ENCODE measurements at places on chromosomes 3 and 15. TPM values are rescaled to one million over a fixed set of nuclear protein-coding genes. Genes with fewer than 3 reads are reported as not detected.
A peak's percentile ranks its signal among the peaks of the same experiment; 100 is the strongest.

CGNL1 gene
- 30.9 TPM for total RNA-seq

MCF2L2 gene
- 0.29 TPM for total RNA-seq

WDR93 gene
- not detected for total RNA-seq

CLDN16 gene
- not detected for total RNA-seq

NOX5 gene
- total RNA-seq = 0.18 TPM

PIGZ gene
- 5.1 TPM for total RNA-seq

SLC22A14 gene
- not detected for total RNA-seq

DNA sequence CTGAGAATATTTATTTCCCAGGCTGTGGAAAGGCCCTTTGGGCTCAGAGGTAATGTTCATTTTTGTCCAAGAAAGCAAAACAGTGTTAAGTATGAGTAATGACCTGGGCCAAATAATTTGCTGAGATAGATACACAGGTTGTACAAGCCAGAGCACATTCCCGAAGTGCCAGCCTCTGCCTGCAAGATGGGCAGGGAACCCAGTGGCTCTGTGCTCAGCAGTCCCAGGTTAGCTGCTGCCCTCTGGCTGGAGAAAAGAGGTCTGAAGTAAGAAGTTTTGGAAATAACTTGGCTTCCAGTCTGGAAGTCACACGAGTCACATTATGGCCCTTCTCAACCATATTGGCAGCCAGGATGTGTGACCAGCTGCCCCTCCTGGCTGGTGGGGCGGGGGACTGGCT, 20.2 kb downstream of the MYZAP start:
- peak; percentile 85 for DNase-seq

GRCh38 chr3:126151562-126152302, 28.7 kb downstream of the ALDH1L1 start:
- no peak for DNase-seq

DNA sequence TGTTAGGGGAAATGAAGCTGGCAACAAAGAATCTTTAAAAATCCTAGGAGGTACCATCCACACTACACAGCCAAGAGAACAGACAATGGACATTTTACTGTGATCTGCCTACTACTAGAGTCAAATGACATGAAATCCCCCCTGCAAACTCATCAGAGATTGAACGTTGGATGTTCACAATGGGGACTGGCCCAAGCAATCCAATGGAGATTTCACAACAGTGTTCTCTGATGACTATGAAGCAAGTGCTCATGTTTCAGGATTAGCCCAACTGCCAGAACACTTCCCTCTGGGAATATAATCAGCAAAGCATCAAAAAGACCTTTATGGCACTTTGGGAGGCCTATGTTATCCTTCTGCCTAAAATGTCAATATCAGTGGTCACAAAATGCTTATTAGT, 97.8 kb downstream of the IGSF11 start:
- DNase-seq = no peak

GRCh38 chr3:159032311-159032710, 230.5 kb downstream of the MFSD1 start:
- no peak for DNase-seq

GRCh38 chr3:126351086-126351770, 6.0 kb downstream of the KLF15 start:
- no peak for DNase-seq

GRCh38 chr15:89109238-89109637, 21.0 kb downstream of the ABHD2 start:
- no peak for DNase-seq

DNA sequence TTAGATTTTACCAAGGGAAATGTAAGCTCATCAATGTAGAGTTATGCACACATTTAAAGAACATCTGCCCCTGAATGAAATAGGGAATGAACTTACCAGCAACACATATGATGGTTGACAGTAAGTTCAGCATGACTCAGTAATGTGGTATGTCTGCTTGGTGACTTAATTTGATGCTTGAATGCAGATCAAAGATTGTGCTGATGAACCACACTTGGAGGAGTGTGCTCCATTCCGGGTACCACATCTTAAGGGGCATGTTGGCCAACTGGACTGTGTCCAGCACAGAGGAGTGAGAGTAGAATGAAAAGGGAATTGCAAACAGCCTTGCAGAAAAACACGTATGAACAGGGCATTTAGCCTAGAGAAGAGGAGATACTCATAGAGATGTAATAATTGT, 171.0 kb upstream of the RARB start:
- no peak for DNase-seq

GRCh38 chr3:71975573-71975972, 190.6 kb upstream of the PROK2 start:
- DNase-seq = no peak

DNA sequence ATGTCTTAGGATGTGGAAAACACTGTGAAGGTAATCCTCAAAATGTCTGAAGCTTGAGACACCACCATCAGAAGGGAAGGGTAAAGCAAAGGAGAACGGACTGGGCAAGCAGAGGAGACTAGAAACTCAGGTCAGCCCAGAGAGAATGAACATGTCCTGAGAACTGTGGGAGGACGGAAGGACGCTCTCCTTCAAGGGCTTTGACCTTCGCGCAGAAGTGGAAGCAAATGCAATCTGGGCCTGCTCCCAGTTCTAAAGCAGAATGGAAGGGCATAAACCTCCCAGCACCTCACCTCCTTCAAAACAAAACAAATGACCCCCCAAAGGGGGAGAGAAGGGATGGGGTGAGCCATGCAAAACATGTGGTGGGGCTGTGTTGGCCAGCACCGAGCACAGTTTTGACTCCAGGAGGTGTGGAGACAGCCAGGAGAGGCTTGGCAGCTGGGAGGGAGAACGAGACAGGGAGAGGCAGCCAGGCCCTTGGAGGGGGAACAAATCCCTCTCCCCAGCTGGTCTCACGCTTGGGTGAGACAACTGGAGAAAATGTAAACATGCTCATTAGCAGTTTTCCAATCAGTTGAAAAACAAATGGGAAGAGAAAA, 222.4 kb upstream of the WNT5A start:
- DNase-seq = no peak

GRCh38 chr15:100762913-100763834, 116.5 kb upstream of the ALDH1A3 start:
- no peak for DNase-seq

- DNase-seq = peak; percentile 80
Measured at GRCh38 chr15:27679731-27680471, 419.2 kb downstream of the OCA2 start.

- no peak for DNase-seq
Measured at GRCh38 chr3:156253150-156253549, 132.8 kb downstream of the KCNAB1 start.

DNA sequence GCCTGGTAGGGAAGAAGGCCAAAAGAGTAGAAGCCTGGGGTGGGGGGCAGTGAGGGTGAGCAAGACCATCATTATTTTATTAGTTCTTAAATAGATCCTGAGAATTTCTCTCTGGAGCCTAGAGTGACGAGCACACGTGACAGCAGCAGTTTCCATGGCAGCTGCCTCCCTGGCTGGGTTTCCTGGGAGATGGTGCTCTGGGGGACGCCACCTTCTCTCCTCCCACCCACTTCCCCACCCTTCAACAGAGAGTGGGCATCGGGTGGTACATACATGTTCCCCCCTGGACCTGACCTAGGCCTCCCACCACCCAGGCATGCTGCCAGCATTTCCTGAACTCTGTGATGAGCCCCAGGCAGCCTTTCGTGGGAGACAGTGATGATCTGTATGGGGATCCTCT, 12.9 kb downstream of the CELF6 start:
- no peak for DNase-seq

- DNase-seq = no peak
Measured at GRCh38 chr3:54085936-54086335, 36.4 kb upstream of the CACNA2D3 start.

GRCh38 chr3:8966150-8966819, 3.0 kb upstream of the RAD18 start:
- no peak for DNase-seq

DNA sequence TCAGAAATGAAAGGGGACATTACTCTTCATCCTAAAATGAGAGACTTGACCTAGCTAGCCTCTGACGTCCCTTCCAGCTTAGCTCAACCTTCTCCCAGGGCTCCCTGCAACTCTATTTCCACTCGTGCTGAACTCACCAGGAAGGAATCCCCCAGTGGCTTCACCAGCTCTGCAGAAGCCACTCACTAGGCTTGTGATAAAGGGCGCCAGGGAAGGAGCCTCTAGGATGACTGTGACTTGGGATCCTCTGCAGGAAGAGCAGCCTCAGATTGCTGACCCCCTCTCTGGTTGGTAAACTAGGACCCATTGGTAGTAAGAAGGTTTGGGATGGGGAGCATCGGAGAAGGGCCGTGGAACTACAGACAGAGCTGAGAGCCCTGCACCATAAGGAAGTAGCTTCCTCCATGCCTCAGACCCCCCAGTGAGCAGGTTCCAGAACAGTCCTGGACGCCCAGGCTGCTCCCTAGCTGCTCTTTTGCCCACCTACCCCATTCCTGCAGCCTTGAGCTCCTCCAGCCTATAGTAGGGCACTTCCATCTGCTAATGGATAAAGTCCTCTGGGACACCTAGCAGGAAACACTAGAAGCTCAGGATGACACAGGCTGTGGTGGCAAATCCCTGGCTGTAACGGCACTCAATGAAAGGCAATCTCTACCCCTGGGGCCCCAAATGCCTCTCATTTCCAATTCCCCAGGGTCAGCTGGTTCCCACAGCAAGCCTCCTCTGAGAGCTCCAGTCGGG, 26.0 kb downstream of the PLA2G4F start:
- no peak for DNase-seq

- no peak for DNase-seq
Measured at GRCh38 chr3:20071175-20071574, 30.9 kb downstream of the KAT2B start.

DNA sequence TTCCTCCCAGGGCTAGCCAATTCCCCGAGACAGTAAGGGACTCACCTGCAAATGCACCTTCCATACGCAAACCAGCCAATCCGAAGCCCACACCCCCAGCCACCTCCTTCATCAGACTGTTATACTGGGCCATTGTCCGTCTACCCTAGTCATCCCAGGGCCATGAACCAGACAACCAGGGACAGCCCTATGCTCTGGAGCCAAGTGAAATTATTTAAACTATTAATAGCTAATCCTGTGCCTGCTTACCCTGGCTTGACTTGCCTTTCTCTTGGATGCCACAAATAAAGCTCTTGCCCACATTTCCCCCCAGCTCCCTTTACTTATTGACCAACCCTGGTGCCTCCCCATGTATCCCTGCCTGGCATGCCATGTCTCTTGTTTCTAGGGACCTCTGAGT, 4.0 kb upstream of the CHRNB4 start:
- no peak for DNase-seq

- DNase-seq = no peak
Measured at GRCh38 chr3:5725801-5726200, 538.3 kb downstream of the EDEM1 start.

- no peak for DNase-seq
Measured at GRCh38 chr3:15634671-15635070, 33.1 kb downstream of the BTD start.

DNA sequence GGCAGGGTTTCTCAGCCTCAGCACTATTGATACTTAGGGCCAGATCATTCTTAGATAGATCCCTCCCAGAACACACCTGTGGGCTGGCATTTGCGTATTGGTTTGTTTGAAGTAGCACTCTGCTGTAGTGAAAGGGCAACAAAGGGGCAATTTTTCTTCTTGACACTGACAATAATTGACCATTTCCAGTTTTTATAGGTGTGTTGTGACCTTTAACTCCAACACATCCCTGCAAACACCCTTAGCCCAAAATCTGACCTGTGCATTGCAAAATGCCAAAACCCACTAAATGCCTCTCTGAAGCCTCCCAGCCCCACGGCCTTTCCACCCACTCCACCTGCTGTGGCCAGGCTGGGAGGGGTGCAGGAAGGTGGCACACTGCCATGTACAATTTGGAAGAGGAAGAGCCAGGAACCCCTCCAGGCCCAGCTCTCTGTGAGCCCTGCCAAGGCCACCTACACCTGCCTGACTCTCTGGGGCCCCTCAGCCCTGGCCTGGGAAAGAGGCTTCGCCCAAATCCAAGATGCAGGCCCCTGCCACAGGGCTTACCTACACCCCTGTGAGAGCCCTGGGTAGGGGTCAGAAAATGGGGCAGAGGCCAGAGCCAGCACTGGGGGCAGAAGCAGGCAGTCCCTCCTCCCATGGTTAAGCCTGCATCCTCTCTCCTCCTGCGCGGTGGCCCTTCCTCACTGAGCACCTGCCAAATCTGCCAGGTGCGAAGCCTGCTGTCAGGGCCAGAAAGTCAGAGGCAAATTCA, 9.6 kb upstream of the CYP11A1 start:
- DNase-seq = no peak

DNA sequence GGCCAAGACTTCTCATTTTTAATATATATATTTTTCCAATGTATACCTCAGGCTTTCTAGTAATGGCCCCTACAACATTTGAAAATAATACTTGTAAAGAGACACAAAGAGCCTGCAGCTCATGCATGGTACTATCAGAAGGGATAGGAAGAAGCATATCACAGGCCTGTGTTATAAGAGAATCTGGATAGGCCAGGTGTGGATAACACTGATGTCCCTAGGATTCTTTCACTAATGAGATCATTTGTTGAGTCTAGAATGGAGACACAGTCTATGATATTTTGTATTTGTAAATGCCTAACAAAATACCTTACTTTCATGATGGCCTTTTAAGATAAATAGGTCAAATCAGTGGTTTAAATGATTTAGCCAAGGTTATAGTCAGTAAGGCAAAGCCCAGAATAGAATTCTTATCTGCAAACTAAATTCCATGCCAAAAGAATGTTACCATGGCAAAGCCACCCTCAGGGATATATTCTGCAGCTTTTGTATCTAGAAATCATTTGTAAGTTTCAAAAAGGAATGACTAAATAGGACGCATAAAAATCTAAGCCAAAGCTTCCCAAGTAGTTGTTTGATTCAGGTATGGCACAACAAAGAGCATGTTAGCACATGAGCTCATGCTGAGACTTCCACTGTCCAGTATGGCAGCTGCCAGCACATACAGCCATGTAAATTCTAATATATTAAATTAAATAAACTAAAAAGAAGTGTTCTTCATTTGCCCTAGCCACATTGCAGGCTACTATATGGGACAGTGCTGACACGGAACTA, 10.0 kb downstream of the DCP1A start:
- DNase-seq = no peak

DNA sequence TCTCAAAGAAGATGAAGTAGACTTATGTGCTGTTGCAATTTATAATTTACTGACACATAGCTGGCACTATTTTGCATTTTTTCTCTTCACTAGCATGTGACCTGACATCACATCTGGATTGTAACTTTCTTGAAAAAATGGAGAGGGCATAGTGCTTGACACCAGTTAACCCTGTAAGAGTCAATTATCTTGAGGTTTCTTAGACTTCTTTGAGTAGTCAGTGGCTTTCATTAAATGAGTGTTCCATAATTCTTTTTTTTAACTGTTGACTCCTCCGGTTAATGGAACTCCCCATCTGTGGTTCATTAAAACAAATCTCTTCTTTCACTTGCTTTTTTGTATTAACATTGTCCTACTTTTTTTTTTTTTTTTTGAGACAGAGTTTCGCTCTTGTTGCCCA, 16.9 kb upstream of the PRKCI start:
- no peak for DNase-seq

DNA sequence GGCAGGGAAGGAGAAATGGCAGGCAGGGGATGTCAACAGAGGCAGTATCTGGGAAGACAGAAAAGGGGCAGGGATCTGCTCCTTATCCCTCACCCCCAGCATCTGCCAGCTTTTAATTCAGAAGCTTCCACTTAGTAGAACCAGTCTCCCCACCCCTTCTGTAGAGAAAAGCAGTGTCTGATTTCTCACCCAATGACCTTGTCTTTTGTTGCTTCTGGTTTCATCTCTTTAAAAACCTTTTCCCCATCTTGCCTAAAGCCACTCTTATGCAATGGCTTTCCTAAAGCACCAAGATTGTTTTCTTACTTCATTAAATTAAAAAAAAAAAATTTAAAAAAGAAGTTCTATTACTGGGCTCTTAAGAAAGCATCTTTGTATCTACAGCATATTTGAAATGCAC, 27.8 kb downstream of the ARHGEF3 start:
- no peak for DNase-seq

- DNase-seq = no peak
Measured at GRCh38 chr3:41035456-41036022, 163.8 kb upstream of the CTNNB1 start.

Measured in stomach (tissue), 19 donors.